Right lung (tissue), 10 donors: ENCODE measurements at places on chromosomes 7 and 10.

- DNase-seq: no peak
Measured at GRCh38 chr10:8044908-8045725, 9.4 kb upstream of the GATA3 start.

DNA sequence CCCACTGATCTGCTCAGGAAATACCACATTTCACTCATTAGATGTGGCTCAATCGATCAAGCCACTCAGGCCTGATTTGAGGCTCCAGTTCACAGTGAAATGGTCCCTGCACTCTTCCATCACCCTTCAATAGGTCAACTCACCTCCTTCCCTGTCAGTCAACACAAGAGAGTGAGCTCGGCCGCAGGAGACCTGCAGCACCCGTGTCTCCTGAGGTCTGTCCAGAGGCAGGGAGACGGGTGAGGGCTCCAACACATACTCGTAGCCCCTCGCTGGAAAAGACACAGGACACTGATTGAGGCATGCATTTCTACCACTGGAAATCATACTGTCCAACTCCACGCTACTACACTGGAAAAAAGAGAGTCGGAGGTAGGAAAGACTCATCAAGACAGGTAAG lies 7.1 kb downstream of the RCC1L start:
- DNase-seq: no peak

- no peak for DNase-seq
Measured at GRCh38 chr7:44383566-44383965, 58.2 kb upstream of the CAMK2B start.

DNA sequence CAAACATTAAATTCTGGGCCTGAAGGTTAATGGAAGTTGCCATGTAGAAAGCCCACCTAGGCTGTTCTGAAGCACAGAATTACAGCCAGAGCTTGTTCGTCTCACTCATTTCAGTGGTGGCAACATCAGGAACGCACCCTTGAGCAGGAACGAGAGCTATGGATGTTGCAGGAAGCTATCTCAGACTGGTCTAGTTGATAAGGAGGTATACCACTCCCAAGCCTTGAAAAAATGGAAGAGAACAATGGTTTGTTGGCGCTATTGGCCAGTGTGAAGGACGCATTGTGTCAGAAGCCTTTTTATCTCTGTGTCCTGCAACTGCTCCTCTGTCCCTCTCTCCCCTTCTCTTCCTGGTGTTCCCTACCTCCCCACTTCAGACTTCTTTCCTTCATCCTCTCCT lies 60.9 kb upstream of the RAPGEF5 start:
- DNase-seq: no peak

GRCh38 chr10:22649390-22649841 lies 65.0 kb downstream of the PIP4K2A start:
- DNase-seq: no peak

GRCh38 chr10:112827951-112828350 lies 122.1 kb upstream of the TCF7L2 start:
- no peak for DNase-seq

- no peak for DNase-seq
Measured at GRCh38 chr7:95897557-95898251, 125.3 kb downstream of the DYNC1I1 start.

DNA sequence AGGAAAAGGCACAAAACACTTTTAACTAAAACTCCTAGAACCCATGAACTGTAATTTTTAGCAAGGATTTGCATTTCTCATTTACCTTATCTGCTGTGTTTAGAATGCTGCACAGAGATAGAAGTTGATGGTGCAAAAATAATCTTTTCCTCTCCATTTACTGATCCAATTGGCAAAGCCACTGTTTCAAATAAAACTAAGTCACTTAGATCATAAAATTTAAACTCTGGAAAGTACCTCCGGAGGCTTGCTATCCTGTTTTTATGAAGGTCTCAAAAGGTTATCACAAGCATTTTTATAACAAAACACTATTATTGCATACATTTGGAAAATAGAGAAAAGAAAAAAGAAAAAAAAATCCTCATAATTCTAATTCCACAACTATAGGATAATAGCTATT lies 7.6 kb downstream of the CPA2 start:
- no peak for DNase-seq

DNA sequence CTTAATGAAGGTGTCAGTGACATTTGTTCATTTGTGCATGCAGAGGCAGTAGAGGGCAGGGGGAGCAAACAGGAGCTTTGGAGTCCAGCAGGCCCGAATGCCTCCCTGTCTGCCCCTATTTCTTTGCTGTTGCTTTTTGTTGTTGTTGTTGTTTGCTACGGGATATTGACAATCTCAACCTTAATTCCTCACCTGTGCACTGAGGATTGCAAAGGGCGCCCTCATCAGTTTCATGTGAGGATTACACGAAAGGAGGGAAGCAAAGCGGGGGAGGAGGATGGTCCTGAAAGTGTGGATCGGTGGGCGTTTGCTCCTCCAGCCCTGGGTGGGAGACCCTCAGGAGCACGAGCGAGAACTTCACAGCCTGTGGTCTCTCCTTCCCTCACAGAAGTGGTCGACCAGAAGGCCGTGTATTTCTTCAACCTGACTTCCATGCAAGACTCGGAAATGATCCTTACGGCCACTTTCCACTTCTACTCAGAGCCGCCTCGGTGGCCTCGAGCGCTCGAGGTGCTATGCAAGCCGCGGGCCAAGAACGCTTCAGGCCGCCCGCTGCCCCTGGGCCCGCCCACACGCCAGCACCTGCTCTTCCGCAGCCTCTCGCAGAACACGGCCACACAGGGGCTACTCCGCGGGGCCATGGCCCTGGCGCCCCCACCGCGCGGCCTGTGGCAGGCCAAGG lies 9.6 kb downstream of the GDF10 start:
- no peak for DNase-seq
